ENCODE measurements at places on chromosomes 11 and 22.

DNA sequence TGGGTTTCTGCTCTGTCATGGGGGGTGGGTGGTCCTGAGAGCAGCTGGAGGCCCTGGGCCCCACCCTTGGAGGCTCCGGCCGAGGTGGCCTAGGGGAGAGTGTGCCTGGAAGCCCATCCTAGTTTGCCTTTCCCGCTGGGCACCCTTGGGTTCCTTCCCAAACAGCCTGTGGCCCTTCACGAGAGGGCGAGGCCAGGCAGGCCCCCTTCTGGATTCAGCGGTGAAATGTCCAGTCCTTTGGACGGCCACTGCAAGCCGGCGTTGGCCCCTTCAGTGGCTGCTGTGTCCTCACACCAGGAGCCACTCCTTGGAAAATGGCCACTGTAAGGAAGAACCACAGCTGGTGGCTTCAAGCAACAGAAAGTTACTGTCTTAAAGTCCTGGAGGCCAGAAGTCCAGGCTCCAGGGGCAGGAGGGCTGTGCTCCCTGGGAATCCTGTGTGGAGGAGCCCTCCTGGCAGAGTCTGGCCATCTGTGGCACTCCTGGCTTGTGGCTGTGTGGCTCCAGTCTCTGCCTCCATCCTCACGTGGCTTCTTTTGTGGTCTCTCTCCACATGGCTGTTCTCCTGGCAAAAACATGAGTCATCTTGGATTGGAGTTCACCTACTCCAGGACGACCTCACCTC, 854.1 kb downstream of the TBC1D22A start:
- no peak for DNase-seq

DNA sequence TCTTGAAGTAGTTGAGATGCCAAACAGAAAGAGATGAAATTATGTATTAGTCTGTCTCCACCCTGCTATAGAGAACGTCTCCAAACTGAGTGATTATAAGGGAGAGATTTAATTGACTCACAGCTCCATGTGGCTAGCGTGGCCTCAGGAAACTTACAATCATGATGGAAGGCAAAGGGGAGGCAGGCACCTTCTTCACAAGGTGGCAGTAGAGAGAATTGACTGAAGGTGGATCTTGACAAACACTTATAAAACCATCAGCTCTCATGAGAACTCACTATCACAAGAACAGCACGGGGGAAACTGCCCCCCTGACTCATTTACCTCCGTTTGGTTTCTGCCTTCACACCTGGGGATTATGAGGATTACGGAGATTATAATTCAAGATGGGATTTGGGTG, 794.0 kb downstream of the CNTN5 start:
- DNase-seq = no peak

GRCh38 chr22:26330971-26331625, 98.0 kb upstream of the ASPHD2 start:
- peak; percentile 88 for DNase-seq

DNA sequence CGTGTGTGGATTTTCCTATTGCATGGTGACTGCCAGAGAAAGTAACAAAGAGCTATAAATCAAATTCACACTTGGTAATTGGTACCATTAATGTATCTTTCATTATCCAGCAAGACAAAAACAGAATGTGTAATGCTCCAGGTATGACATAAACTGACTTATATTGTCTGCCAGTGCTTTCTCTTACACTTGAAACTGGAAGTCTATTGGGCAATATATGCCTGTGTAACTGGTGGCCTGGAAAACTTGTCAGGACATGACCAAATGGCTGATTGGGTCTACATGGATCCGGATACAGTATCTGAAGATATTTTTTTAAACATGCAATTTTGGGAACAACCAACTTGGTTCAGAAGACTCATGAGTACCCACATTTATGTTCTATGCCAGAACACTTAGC, 174.6 kb upstream of the ARHGAP42 start:
- no peak for DNase-seq

GRCh38 chr22:49368221-49368975, 459.3 kb downstream of the BRD1 start:
- no peak for DNase-seq

- no peak for DNase-seq
Measured at GRCh38 chr11:122494221-122494620, 161.3 kb upstream of the UBASH3B start.

GRCh38 chr22:48751539-48752437, 1075.9 kb downstream of the BRD1 start:
- no peak for DNase-seq

GRCh38 chr11:46162700-46163099, 41.4 kb upstream of the PHF21A start:
- no peak for DNase-seq

GRCh38 chr11:2932850-2933251, 3.6 kb upstream of the PHLDA2 start:
- DNase-seq = no peak

DNA sequence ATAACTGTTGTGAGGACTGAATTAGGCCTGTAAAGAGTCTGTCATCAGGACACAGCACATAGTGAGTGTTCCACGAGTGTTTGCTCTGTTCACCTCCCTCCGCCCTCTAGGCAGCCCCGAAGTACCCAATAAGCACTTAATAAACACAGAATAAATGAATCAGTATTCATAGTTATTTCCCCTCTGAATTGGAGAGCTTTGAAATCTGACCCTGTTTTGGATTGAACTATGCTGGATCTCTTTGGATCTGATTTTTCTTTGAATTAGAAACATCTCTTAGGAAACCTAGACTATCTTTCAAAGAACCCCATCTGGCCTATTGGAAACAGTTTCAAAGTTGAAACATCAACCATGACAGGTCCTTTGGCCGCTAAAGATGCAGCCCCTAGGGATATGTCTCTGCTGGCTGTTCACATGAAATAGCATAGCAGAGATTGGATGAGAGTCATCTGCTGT, 615.5 kb downstream of the NTM start:
- no peak for DNase-seq

DNA sequence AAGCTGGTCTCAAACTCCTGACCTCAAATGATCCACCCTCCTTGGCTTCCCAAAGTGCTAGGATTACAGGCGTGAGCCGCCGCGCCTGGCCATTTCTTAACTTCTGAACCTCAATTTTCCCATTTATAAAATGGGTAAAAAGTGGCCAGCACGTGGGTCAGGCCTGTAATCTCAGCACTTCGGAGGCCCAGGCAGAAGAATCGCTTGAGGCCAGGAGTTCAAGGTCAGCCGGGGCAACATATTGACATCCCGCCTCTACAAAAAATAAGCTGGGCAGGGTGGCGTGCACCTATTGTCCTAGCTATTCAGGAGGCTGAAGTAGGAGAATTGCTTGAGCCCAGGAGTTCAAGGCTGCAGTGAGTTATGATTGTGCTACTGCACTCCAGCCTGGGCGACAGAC, 6.5 kb upstream of the DDX6 start:
- DNase-seq = no peak

DNA sequence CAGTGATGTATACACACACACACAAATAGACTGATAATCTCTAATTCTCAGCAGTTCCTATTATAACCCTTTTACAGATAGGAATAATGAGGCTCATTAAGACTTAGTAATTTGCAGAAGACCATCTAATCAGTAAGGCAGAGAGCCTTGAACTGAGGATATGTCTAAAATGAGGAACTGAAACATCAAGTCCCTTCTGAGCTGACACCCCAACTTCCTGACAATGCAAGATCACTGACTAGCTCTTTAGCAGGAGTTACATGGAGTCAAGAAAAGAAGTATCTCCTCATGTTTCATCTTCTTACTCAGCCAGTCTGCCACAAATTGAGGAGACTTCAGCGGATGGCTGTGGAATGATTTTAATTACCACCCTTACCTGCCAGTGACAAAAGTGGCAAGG, 193.0 kb downstream of the MSANTD4 start:
- DNase-seq = no peak

DNA sequence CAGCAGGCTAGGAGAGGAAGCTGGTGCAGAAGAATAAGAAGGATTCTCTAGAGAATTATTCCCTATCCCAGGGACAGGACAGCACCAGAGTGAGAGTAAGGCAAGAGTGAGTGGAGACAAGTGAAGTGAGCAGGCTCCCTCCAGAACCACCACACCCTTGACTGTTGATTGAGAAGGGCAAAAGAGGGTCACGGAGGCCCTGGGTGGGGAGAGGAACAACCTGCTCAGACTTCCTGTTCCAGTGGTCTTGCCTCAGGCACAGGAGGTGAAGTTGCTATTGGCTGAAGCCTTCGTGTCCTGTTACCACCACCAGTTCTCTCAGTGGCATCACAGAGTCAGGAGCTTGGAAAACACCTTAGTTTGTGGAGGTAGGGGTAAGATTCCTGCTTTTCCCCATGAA, 51.7 kb upstream of the CCDC89 start:
- DNase-seq = no peak

GRCh38 chr11:118939953-118940598, 14.3 kb upstream of the BCL9L start:
- no peak for DNase-seq

GRCh38 chr11:36865846-36866245, 267.8 kb upstream of the RAG2 start:
- no peak for DNase-seq

DNA sequence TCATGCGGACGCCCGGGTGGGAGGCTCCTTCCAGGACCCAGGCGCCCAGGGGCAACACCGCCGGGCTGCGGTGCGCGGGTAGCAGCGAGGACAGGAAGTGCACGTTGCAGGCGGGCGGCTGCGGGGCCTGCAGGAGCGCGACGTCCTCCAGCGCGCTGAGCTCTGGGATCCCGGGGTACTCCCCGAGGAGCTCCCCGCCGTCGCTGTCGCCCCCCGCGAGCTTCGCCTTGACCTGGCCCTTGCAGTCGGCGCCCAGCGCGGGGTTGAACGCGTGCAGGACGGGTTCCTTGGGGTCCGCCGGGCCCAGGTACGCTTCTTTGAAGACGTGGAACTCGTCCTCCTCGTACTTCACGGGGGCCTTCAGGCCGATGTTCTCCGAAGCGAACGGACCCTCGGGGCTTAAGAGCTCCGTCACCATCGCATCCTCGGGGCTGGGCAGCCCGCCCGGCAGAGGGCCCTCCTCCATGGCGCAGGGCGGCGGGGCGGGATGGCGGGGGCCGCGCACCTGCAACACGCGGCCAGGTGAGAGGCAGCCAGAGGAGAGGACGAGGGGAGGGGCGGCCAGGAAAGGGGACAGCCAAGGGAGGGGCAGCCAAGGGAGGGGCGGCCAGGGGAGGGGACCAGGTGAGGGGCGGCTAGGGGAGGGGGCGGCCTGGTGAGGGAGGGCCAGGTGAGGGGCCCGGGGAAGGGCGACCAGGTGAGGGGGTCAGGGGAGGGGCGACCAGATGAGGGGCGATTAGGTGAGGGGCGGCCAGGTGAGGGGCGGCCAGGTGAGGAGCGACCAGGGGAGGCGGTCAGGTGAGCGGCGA, 921 bp downstream of the TESMIN start:
- no peak for DNase-seq

DNA sequence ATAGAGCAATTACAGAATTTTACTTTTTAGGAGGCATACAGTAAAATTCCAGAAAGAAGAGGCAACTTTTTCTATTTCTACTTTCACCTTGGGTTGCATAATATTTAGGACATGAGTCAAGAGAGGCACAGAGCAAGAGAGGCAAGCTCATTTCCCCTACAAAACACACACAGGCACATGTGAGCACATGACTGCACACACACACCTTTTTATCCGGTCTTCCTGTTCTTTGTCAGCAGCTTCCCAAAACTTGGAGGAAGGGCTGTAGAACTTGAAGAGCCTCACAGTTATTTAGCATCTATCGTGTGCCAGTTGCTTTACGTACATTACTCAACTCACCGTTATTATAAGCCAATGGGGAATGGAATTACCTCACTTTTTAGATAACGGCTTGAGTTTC, 37.8 kb upstream of the CCDC179 start:
- DNase-seq = no peak

DNA sequence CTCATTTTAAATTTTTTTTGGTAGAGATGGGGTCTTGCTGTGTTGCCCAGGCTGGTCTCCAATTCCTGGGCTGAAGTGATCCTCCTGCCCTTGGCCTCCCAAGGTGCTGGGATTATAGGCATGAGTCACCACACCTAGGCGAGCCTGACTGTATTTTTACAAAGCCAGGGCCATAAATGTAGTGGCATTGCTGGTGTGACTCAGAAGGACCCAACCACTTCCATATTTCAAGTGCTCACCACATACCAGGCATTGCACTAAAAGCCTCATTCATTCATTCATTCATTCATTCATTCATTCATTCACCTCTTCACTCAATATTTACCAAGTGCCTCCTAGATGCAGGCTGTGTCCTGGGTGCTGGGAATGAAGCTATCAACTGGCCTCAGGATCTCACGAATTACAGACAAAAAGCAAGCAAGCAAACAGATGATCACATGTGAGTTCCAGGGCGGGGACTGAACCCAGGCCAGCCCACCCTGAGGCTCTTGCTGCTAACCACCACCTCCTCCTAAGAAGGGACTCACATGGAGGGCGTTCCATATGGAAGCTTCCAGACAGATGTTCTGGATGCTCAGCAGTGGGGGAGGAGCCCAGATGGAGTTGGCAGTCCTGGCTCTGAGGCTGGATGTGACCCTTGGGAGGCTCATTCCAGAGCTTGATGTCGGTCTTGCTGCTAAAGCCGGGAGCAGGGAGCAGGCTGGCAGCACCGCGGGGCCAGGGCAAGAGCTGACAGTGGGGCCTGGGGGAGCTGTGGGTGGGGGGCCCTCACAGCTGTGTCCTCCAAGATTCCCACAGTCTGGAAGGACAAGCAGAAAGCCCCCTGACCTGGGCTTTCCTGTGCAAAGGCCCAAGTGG, 158.8 kb downstream of the CTTN start:
- DNase-seq = no peak

- DNase-seq = peak; percentile 33
Measured at GRCh38 chr11:128116885-128117284, 470.5 kb downstream of the ETS1 start.

DNA sequence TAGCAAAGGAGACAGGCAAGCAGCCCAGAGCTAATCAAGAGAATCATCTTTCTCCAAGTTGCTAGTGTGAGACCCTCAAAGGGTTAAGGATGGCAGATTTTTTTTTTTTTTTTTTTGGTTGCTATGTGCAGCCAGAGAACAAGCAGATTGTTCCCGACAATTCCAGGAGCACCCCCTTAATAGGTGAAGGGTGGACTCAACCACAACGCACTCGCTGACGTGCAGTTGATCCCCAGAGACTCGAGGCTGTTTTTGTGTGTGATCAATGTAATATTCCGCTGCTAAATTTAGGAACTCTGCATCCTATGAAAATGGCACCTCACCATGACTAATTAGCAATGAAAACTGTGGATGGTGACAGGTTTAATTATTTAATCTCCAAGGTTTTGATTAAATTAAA, 789.0 kb downstream of the KCNA4 start:
- DNase-seq = no peak

DNA sequence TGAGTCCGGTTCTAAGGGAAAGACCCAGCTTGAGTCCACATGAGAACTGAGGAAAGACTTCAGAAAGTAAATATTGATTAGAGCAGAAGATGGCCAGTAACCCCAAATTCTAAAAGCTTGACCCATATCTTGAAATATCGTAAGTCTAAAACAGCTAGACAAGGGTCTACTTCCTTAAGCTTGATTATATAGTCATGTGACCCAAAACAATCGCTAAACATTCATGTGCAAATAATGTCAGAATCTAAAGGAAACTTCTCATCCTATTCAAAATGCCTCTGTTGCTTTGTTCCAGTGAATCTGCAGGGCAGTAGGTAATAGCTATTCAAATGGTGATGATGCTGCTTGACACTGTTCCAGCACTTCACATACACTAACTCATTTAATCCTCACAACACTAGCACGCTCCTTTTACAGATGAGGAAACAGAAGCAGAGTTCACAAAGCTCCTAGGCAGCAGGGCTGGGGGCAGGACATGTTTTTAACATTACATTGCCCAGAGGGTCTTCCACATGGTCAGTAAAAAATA, 52.6 kb downstream of the TCF20 start:
- no peak for DNase-seq

- DNase-seq = no peak
Measured at GRCh38 chr11:104366321-104366734, 202.4 kb upstream of the PDGFD start.

All from NCI-H1436 (cell line).